A673 (cell line): ENCODE measurements at places on chromosomes 13 and 19. TPM values are rescaled to one million over a fixed set of nuclear protein-coding genes. Genes with fewer than 3 reads are reported as not detected.

TMEM145 gene
- 4.9 and 5.7 TPM in 2 replicates for total RNA-seq

TMEM238 gene
- 0.42 and 0.69 TPM in 2 replicates for total RNA-seq

MEIS3 gene
- total RNA-seq, result 9.6 and 21.3 TPM in 2 replicates

SULT2B1 gene
- total RNA-seq, result 0.24 and 0.60 TPM in 2 replicates

SHANK1 gene
- total RNA-seq, result 69.7 and 69.8 TPM in 2 replicates

GPR12 gene
- not detected in 2 replicates for total RNA-seq

GRWD1 gene
- total RNA-seq, result 86.4 and 109 TPM in 2 replicates

AMH gene
- total RNA-seq, result 15.1 and 16.3 TPM in 2 replicates

PTPRH gene
- 0.17 and 0.55 TPM in 2 replicates for total RNA-seq

ZNF578 gene
- 0.69 and 1.1 TPM in 2 replicates for total RNA-seq

IL17D gene
- total RNA-seq, result 2.0 and 2.7 TPM in 2 replicates

CCL25 gene
- not detected in 2 replicates for total RNA-seq

MIR17HG gene
- 13.7 and 15.8 TPM in 2 replicates for total RNA-seq
